Omental fat pad (tissue), 4 donors: ENCODE measurements at places on chromosomes 4 and X.

GRCh38 chr4:114091546-114091945, 112.1 kb upstream of the ARSJ start:
- no peak for DNase-seq

DNA sequence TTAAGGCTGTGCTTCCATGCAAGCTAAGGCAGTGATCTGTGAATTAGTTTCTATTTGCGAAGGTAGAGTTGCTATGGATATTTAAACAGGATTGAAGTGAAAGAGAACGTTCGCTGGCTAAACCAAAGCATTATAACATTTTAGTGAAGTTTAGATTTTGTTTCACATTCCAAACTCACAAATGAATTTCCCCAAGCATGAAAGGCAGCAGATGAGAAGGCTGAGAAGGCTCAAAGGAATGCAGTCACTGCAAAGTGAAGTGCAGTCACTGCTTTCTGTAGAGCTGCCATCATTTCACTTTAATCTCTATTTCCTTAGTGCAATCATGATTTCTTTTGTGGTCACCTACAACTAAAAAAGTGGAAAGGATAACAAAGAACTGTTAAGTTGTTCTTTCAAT, 334.7 kb upstream of the NR3C2 start:
- DNase-seq, result no peak

GRCh38 chr4:52244103-52244775, 193.1 kb downstream of the SPATA18 start:
- no peak for DNase-seq

DNA sequence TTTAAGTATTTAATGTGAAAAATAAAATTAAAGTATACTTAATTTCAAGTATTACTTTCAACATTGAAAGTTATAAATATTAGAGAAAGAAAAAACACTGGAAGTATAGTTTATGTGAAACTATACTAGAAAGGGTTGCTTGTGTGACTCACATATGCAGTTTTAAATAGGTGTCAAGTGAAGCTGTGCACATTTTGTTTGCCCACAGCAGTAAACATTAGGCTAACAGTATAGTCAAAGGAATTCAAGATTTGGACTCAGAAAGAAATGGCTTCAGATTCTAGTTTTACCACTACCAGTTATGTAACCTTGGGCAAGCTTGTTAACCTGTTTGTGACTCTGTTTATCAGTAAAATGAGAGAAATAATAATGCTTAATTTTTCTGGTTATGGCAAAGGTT, 148.2 kb downstream of the FAM47B start:
- no peak for DNase-seq
